ENCODE measurements at places on chromosomes 11 and 22. TPM values are rescaled to one million over a fixed set of nuclear protein-coding genes. Genes with fewer than 3 reads are reported as not detected.

The LRP5 gene
- total RNA-seq = 22.4 TPM

- DNase-seq = no peak
Measured at GRCh38 chr11:36360826-36361415, 64.8 kb downstream of the PRR5L start.

The SCN2B gene
- under 0.01 TPM for total RNA-seq

The GRM5 gene
- 0.14 TPM for total RNA-seq

GRCh38 chr11:1335811-1336761, 26.7 kb upstream of the TOLLIP start:
- peak; percentile 6 for DNase-seq

The SLC22A8 gene
- total RNA-seq = not detected

DNA sequence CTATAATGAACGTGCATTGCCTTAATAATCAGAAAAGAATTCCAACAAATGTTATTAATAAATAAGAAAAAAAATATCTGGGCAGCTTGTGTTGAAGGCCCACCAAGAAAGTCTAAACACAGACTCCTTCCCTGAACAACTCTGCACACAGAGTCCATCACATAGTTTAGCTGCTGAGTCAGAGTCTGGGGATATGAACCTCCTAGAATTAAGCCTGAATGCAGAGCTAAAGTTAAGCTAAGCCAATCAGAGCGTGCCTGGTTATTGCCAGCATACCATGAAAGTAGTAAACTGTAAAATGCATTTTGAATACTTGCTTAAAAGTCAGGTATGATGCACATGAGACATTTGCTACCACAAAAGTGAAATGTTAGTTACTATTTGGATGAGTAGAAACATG, 25.6 kb upstream of the TENM4 start:
- peak; percentile 33 for DNase-seq

GRCh38 chr11:115613986-115614632, 109.9 kb upstream of the CADM1 start:
- no peak for DNase-seq

GRCh38 chr11:123238297-123238696, 43.2 kb upstream of the CLMP start:
- DNase-seq = no peak

DNA sequence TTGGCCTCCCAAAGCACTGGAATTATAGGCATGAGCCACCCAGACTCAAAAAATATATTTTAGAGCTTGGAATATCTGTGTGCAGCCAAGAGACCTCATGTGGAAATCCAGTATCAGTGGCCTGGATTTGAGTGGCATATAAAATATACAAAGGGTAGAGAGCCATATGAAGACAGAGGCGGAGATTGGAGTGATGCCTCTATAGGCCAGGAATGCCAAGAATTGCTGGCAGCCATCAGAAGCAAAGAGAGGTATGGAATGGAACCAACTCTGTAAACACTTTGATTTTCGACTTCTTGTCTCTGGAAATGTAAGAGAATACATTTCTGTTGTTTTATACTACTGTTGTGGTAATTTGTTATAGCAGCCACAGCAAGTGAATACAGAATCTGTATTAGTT, 123.0 kb downstream of the PLEKHA7 start:
- no peak for DNase-seq

The MMP1 gene
- total RNA-seq = 3.8 TPM

DNA sequence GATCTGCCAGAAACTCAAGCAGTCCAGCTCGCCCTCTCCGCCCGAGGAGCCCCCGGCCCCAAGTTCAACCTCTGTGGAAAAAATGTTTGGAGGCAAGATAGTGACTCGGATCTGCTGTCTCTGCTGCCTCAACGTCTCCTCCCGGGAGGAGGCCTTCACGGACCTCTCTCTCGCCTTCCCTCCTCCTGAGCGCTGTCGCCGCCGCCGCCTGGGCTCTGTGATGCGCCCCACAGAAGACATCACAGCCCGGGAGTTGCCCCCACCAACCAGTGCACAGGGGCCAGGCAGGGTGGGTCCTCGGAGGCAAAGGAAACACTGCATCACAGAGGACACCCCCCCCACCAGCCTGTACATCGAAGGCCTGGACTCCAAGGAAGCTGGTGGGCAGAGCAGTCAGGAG, 20.8 kb downstream of the USP35 start:
- DNase-seq = no peak

The MYOD1 gene
- total RNA-seq = not detected

The KDM4D gene
- total RNA-seq = 1.8 TPM

GRCh38 chr11:62256281-62256680, 13.7 kb upstream of the SCGB2A2 start:
- DNase-seq = no peak

GRCh38 chr11:67369801-67370284, 3.6 kb downstream of the CLCF1 start:
- no peak for DNase-seq

GRCh38 chr11:110019675-110020074, 73.5 kb upstream of the ZC3H12C start:
- DNase-seq = no peak

The POLR3H gene
- 17.0 TPM for total RNA-seq

DNA sequence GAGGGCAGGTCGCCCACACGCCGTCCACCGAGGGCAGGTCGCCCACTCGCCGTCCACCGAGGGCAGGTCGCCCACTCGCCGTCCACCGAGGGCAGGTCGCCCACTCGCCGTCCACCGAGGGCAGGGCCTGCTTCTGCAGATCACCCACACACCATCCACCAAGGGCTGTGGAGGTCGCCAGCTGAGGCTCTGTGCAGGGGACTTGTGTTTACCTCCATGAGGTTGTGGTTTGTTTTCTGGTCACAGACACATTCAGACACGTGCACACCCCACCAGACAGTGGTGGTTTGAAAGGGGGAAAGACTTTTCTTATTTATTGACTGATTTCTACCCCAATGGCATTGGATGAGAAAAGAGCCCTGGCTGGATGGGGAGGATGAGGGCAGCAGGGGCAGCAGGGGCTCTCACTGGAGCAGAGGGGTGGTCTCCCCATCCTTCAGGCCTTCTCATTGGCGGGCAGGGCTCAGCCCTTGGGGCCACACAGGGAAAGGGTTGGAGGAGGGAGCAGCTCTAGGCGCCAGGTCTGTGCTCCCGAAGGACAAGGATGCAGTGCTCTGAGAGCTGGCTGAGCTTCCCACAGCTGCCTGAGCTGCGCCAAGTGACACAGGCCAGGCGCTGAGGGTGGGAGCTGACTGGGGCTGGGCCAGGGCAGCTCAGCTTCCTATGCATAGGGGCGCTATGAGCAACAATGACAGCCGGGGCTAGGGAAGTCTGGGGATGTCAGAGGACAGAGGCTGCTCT, 252.6 kb upstream of the B3GAT1 start:
- DNase-seq = no peak

DNA sequence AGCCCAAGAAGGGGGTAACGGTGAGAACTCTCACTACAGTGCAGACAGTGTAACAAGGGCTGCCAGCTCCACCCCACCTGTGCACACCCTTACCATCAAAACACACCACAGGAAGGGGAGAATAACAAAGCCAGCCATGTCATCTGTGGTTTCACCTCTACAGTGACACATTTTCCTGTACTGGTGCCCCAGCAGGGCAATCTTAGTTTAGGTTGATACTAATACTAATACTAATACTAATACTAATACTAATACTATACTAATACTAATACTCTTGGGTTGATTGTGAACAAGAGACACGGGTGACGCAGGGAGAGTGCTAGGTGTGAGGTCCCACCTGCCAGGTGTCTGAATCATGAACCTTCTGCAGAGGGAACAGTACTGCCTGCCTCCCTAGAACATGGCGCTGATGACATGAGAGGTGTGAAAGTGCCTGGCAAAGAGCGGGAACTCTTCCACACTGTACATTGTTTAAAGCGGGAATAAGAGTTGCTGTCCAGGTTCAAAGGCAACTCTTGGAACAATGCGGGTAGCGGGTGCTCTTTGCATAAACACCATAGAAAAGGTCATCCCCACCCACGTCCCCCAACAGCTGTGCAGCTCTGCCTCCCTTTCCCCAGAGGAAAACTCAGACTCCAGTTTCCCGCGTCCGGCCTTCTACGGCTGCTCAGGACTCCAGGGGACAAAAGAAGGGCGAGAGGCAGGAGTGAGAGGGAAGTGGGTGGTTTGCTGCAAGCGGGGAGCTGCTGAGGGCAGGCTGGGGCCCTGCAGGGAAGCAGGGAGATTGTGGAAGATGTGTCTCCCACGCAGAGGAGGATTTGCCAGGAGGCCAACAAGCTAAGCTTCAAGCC, 25.0 kb upstream of the TMPRSS4 start:
- no peak for DNase-seq

All from epithelial cell of proximal tubule (primary cell).